H7 (cell line): ENCODE measurements at places on chromosomes 3 and 15. TPM values are rescaled to one million over a fixed set of nuclear protein-coding genes. Genes with fewer than 3 reads are reported as not detected.

Gene ADPRH
- 0.96 and 2.9 TPM in 2 replicates for total RNA-seq

Gene LRRC3B
- 0.48 and 0.62 TPM in 2 replicates for total RNA-seq

Gene LAMB2
- total RNA-seq, result 81.1 and 87.3 TPM in 2 replicates

Gene GHSR
- total RNA-seq, result not detected in 2 replicates

Gene DISP2
- 0.04 and 0.52 TPM in 2 replicates for total RNA-seq

Gene SEMA5B
- total RNA-seq, result 16.4 and 22.4 TPM in 2 replicates

Gene BFSP2
- not detected in 2 replicates for total RNA-seq

Gene SUCLG2
- 41.4 and 52.7 TPM in 2 replicates for total RNA-seq

Gene ZBTB11
- total RNA-seq, result 15.3 and 19.6 TPM in 2 replicates

- DNase-seq, result peak; percentile 13
Measured at GRCh38 chr3:24237971-24238706, 256.5 kb downstream of the THRB start.

- no peak for DNase-seq
Measured at GRCh38 chr3:100966049-100966491, 27.2 kb downstream of the ABI3BP start.

DNA sequence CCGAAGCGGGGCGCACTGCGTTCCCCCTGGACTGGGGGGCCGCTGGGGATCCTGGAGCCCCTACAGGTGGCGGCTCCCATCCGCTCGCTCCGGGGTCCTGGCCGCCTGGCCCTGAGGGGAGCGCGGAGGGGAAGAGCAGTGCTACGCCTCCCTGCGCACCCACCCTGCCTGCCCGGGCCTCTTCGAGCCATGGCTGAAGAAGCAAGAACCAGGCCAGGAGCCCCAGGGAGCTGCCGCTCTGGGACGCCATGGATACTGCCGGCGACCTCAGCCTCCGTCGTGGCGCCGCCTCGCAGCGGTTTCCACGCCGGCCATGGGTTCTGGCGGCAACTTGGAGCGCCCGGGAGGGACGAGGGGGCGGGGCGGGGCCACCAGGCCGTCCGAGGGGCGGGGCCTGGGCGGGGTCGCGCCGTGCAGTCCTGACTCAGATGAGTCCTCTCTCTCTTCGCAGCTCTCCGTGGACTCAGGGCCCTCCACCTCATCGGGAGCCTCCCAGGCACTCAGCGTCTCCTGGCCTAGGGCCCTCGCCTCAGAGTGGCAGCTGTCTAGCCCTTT lies 50.9 kb downstream of the MYL3 start:
- DNase-seq, result peak; percentile 96

DNA sequence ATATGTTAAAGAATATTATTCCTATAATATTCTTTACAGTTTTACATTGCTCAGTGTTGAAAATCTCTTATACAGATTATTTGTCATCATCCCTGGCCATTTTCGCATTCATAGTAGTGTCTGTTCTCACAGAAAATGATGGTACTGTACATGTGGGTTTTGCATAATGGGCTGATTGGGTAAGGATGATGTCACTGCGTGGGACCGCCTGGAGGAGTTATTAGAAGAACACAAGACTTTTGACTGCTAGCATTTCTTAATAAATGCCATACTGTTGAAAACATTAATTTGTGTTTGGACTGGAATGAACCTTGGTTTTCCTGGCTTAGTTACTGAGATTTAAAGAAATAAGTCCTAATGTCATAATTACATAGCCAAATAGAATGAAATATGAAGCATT lies 20.3 kb downstream of the LRCH3 start:
- no peak for DNase-seq

GRCh38 chr3:171352387-171352935 lies 107.7 kb downstream of the TNIK start:
- DNase-seq, result no peak

GRCh38 chr3:157810924-157811718 lies 295.1 kb downstream of the SHOX2 start:
- DNase-seq, result no peak

GRCh38 chr3:66469220-66469640 lies 31.6 kb downstream of the LRIG1 start:
- DNase-seq, result no peak

DNA sequence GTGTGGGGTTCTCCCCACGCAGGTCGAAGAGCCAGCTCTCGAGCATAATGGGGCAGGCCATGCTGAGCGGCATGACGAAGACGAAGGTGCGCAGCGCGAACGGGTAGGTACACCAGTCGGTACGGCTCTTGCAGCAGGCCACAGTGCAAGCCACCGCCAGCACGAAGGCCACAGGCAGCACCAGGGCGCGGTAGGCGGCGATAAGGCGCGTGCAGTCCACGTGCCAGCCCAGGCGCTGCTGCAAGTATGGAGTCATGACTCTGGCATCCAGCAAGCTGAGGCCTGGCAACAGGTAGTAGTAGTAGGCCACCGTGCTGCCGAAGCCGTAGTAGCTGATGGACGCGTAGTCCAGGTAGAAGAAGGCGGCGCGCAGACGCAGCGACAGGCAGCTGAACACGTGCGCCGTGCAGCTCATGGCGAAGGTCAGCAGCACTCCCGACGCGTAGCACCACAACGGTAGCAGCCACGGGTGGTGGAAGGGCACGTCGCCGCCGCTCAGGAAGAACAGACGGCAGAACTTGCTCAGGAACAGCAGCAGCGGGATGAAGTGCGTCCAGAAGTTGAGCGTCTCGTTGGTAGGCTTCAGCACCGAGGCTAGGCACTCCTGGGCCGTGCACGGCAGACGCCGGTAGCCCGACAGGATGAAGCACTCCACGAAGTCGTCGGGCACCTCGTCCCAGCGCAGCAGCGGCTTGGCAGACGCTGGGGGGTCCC lies 797 bp downstream of the PAQR9 start:
- no peak for DNase-seq

- DNase-seq, result no peak
Measured at GRCh38 chr3:128971421-128972100, 22.3 kb downstream of the CFAP92 start.
